ENCODE measurements at places on chromosomes 7 and 10. TPM values are rescaled to one million over a fixed set of nuclear protein-coding genes. Genes with fewer than 3 reads are reported as not detected.

- no peaks in the 10 kb centered on the region for H3K27me3 ChIP-seq
- no peaks in the 10 kb centered on the region for H3K36me3 ChIP-seq
- H3K27ac ChIP-seq: no peak overlapping the region
- no peak for DNase-seq
- H3K4me3 ChIP-seq: no peak overlapping the region
These were observed 24.3 kb upstream of the PPP2R2D start for GRCh38 chr10:131876508-131876907.

GRCh38 chr7:86981127-86981526 lies 78.3 kb downstream of the ELAPOR2 start:
- H3K27me3 ChIP-seq: no peaks in the 10 kb centered on the region
- H3K4me1 ChIP-seq: peaks cover 7% of the 10 kb centered on the region
- no peak overlapping the region for H3K4me3 ChIP-seq

CLDN4 gene
- 15.6 TPM for total RNA-seq

DNA sequence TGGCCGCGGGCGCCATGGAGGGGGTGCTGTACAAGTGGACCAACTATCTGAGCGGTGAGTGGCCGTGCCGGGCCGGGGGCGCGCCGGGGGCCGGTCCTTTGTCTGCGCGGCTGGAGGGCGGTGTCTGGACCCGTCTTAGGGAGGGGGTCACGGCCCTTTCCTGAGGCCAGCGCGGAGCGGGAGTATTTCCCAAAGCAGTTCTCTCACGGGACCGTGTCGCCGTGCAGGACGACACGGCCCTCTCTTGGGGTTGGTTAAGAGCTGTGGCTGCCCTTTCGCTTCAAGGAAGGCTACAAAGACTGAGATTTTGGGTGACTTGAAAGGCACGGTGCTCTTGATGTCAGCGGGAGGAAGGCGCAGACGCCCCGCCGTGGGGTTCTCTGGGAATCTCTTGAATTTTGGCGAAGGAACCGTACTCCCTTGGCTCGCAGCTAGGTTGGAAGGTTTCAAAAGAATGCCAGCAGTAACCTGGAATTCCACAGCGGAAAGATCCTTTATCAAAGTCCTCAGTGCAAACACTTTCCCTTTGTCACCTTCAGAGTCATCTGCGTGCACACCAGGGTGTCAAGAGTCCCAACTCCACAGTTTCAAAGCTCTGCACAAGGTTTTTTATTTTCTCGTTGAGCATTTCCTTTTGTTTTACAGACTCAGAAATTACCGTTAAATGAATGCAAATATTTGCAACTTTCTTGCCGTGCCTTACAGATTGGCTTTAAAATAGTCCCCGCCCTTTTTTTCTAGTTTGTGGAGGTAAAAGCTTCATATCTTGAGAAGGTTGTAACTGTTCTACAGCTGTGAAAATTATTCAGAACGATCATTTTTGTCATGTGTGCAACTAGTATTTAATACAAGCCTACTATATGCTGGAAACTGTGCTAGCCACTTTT lies 780 bp downstream of the PLEKHA8 start:
- no peaks in the 10 kb centered on the region for H3K36me3 ChIP-seq
- peak overlapping the region; percentile 94 for H3K27ac ChIP-seq
- H3K4me3 ChIP-seq: peak overlapping the region; percentile 74

HOXA10 gene
- not detected for total RNA-seq

DNA sequence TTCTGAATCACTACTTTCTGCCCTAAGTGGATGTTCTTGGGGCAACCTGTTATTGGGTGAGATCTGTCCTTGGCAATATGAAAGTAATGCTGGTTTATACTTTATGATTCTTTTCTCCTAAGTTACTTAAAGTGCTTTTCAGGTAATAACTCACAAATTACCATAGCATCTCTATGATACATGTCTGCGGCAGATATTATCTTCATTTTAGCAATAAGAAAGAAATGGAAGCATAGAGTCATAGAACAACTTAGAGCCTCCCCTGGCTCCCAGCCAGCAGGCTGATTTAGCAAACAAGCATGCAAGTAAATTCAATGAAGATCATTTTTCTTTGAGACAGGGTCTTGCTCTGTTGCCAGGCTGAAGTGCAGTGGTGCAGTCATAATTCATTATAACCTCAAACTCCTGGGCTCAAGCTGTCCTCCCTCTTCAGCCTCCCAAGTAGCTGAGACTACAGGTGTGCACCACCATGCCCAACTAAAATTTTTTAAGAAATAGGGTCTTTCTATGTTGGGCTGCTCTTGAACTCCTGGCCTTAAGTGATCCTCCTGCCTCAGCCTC lies 38.1 kb upstream of the GRM8 start:
- no peaks in the 10 kb centered on the region for H3K4me1 ChIP-seq
- H3K27me3 ChIP-seq: peaks cover 4% of the 10 kb centered on the region
- H3K27ac ChIP-seq: no peak overlapping the region
- DNase-seq: peak; percentile 15
- H3K36me3 ChIP-seq: no peaks in the 10 kb centered on the region
- H3K4me3 ChIP-seq: no peak overlapping the region

- DNase-seq: no peak
- H3K27me3 ChIP-seq: no peaks in the 10 kb centered on the region
- H3K27ac ChIP-seq: no peak overlapping the region
- no peaks in the 10 kb centered on the region for H3K36me3 ChIP-seq
These were observed 410.4 kb downstream of the ATRNL1 start for GRCh38 chr10:115503546-115503945.

DNA sequence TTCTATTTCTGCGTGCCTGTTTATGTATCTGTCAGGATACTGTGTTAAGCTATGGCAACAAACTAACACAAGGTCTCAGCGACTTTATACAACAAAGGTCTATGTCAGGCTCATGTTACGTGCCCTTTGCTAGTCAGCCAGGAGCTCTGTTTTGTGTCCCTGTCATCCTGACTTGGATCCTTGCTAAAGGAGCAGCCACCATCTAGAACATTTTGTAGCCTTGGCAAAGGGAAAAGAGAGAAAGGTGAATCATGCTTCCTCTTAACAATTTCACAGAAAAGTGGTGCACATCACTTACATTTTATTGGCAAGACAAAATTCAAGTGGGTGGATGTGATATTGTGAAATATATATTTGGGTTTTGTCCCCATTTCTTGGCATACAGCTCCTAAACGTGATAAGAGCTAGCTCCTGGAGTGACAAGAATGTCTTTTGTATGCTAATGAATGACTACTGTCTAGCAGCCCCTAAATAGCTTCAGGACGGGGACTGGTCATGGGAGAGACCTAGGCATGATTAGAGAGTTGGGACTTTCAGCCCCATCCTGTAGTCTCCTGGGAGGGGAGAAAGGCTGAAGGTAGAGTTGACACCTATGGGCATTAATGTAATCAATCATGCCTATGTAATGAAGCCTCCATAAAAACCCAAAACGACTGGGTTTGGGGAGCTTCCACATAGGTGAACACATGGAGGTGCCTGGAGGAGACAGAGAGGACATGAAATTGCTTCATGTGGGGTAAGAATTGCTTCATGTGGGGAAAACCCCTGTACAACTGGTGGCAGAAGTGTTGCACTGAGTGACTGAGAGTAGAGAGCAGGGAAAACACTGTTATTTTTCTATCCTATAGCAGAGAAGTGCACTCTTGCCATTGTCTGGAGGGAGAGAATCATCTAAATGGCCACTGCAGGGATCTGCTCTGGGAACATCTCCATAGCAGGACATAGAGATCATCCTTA lies 33.0 kb downstream of the MRPL32 start:
- no peak for DNase-seq
- no peaks in the 10 kb centered on the region for H3K36me3 ChIP-seq
- no peaks in the 10 kb centered on the region for H3K27me3 ChIP-seq
- no peak overlapping the region for H3K4me3 ChIP-seq
- no peak overlapping the region for H3K27ac ChIP-seq

LRIT1 gene
- total RNA-seq: not detected

GRCh38 chr10:79111427-79111826 lies 42.7 kb downstream of the ZMIZ1 start:
- no peak for DNase-seq
- H3K4me1 ChIP-seq: peaks cover 100% of the 10 kb centered on the region
- H3K27ac ChIP-seq: peak overlapping the region; percentile 83
- no peaks in the 10 kb centered on the region for H3K27me3 ChIP-seq
